ENCODE measurements at places on chromosomes 16 and 17.

- DNase-seq, result no peak
Observed at GRCh38 chr17:61361084-61361483, 38.6 kb upstream of the TBX2 start.

DNA sequence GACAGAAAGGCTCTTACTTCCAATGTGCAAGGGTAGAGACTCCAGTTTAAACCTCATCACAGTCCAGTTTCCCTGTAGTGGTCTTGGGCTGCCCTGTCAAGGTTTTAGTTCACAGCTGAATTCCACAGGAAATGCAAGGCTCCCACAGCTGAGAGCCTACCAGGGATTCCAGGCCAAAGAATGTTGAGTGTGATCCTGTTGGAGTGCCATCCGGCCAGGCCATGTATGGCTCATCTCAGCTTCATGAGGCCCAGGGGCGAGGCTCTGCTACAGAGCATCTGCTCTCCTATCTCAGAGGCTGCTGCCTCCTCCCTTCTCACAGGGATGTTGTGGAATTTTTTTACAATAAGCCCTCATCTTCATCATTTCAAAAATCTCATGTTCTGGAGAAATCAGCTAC is 239.8 kb upstream of the CCL2 start:
- no peak for DNase-seq

GRCh38 chr17:42760652-42761581 is at the start of gene RAMP2:
RAMP2 (plus strand) TSS chr17:42761227; CDS start chr17:42761262, 35 bp downstream.
- DNase-seq, result no peak

GRCh38 chr16:1134776-1135458 is 18.0 kb upstream of the CACNA1H start:
- DNase-seq, result no peak

GRCh38 chr16:35440875-35441274 is 1981.5 kb downstream of the TP53TG3F start:
- no peak for DNase-seq

DNA sequence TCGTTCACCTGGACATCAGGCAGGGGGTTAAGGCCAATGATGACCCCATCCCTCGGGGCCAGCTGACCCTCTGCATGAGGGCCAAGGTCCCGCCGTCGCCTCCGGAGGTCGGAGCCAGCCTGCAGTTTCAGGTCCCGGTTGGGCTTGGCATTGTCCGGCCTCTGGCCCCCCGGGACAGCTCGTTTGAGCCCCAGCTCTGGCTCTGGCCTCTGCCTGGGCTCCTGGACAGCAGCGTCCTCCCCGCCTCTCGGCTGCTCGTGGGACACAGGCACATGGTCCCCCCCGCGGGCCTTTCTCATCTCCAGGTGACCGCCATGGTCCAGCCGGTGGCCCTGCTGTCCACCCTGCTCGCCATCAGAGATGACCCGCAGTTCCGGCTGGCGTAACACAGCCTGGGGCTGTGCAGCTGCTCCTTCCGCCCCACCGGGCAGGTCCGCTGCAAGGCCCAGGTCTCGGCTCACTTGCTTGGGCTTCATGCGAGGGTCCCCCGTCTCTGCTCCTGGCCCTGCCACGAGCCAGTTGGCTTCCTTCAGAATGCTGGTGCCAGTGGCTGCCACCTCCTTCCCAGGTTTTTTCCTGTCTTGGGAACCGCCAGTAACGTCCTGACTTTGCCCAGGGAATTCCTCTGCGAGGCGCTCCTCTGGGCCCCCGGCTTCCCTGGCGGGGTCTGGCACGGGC is 6.7 kb downstream of the NDUFAF8 start:
- DNase-seq, result no peak

DNA sequence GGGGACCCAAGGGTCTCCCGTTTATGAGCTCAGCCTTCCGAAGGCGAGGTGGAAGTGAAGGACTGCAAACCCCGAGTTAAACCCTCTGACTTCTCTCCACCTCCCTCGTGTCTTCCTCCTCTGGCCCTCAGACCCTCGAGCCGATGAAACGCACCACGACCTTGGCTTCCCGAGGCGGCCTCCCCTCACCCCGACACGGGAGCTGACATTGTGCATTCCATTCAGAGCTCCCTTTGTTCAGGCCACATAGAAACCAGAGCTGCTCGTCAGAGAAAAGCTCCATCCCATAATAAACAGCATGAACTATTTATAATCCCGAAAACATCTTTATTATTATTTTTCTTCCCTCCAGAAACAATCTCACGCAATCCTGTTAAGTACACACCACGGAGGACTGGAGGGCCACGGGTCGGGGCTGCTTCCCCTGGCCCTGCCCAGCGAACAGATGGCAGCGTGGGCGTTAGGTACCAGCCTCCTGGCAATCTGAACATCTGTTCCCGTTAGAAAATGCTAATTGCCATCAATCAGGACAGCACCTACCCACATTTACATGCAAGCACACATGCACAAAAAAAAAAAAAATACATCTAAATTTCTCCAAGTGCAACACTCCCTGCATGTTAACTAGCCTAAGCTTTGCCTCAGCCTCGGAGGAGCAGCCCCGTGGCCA is 145.7 kb downstream of the RBFOX3 start:
- no peak for DNase-seq

GRCh38 chr16:64754279-64754678 is 367.6 kb downstream of the CDH11 start:
- DNase-seq, result no peak

DNA sequence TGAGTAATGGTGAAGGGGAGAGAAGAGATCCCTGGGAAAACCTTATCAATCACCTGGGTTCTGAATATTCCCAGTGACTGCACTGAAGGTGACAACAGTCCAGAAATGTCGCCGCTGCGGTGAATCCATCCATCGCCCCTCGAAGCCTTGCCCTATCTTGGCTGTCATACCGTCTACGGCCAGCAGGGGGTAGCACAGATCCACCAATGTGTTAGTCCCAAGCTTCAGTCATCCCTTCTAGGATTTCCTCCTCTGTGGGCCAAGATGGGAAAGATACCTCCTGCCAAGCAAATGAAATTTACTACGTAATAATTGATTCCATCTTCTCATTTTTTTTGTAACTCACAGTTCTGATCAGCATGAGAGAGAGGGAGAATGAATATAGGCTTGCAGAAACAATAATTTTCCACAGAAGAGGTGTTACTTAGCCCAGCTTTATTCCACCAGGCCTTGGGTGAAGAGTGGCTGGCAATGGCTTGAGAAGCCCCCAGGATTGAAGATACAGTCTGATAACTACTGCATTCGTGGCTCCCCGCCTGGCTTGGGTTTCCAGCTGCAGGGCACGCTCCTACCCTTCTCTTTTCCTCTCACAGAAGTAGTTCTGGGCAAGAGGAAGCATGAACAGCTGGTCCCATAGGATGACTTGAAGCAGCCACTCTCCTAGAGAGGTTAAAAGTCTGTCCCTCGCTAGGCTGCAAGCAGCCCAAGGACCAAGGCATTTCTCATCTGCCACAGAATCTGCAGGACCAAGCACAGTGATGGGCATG is 2.6 kb upstream of the FMNL1 start:
- peak; percentile 93 for DNase-seq

DNA sequence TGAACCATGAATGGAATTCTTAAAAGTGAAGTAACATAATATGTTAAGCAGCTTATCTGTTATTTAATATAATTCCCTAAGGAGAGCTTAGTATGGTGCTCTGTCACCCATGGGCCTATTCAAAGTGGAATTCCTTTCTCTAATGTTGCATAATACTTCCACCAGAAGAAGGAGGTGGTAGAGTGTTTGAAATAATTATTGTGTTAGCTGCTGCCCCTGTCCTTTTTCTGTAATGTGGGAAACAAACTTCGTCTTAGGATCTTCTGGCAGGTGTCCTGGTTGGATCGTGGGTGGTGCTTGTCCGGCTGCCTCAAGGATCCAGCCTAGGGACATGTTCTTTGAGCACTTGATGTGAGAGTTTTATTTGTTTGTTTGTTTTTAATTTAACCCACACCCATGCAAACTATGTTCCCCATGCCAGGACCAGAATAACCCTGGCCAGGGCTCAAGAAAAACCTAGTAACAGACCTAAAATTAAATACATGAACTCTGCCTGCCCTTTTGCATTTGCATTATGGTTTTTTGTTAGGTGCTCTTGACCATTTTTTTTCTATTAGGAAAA is 46.1 kb downstream of the ZNRF1 start:
- DNase-seq, result no peak

- no peak for DNase-seq
Observed at GRCh38 chr17:44038604-44039011, 23.8 kb upstream of the TMEM101 start.

- no peak for DNase-seq
Observed at GRCh38 chr16:86580063-86580790, 1.9 kb downstream of the FOXL1 start.

DNA sequence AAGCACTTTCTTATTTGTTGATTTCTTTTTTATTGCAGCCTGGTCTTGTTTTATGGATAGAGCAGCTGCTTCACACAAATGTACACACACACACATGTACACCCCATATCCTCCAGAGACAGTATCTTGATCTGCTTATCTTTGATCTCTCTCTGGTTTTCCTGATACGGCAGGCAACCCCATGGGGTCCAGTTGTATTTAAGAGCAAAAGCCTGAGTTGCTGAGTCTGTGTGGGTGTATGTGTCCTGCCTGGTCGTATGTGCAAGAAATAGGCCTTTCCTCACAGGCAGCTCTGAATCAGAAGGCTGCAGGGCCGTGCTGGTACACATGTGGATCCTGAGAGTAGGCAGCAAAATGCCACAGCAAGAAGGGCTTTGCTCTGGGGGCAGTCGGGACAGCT is 14.6 kb upstream of the LGALS9 start:
- DNase-seq, result no peak

DNA sequence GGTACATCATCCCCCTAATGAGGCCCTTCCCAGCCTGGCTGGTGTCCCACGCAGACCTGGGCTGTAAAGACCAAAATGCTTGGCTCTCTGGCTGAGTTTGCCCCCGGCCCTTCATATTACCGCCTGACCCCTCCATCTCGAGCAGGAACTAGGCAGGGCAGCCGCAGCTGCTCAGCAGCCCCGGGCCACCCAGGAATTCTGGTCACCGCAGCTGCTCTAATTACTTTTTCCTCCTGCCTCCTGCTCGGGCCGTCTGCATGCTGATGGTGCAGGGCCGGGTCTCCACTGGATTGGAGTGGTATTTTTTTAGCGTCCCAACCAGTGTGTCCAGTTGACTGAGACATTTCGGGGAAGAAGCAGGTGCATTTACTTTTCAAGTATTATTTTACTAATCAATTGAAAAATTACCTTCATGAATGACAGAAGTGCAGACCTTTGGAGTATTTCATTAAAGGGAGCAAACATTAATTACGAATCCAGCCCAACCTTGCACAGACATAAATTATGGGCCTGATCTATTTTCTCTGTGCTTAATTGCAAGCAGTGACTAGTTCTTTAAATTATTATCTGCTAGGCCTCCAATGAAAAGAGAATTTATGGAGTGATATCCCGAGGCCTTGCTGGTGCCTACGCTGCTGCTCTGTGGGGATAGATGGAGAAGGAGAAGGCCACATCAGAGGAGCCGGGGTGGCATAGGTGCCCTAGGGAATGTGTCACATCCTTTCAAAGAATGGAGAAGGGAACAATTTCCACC is 176.2 kb downstream of the CYLD start:
- no peak for DNase-seq

DNA sequence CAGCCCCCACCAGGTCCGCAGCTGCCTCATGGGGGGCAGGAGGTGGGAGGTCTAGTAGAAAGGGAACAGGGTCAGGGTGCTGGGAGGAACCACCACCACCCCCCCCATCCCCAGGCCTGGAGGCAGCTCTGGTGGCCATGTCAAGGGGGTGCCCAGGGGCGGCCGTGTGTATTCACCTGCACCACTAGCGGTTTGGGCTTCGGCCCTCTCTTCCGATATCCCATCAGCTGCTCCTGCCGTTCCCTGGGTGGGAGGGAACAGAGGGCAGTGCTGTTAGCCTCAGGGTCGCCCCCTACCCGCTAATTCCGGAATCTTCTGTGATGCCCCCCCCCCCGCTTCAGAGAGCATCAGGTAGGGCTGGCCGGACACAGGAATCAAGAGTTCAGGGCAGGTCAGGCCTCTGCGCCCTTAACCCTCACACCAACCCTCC is 3.8 kb downstream of the CBX4 start:
- DNase-seq, result no peak

DNA sequence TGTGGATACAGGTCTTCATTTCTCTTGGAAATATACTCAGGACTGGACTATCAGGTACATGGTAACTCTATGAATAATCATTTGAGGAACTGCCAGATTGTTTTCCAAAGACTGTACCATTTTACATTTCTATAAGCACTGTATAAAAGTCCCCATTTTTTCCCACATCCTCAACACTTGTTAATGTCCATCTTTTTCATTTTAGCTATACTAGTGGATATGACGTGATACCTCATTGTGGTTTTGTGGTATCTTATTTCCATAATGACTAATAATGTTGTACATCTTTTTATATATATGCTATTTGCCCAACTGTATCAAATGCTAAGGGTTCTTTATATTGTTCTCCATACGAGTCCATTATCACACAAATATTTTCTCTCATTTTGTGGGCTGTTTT is 22.9 kb downstream of the NUP88 start:
- no peak for DNase-seq

DNA sequence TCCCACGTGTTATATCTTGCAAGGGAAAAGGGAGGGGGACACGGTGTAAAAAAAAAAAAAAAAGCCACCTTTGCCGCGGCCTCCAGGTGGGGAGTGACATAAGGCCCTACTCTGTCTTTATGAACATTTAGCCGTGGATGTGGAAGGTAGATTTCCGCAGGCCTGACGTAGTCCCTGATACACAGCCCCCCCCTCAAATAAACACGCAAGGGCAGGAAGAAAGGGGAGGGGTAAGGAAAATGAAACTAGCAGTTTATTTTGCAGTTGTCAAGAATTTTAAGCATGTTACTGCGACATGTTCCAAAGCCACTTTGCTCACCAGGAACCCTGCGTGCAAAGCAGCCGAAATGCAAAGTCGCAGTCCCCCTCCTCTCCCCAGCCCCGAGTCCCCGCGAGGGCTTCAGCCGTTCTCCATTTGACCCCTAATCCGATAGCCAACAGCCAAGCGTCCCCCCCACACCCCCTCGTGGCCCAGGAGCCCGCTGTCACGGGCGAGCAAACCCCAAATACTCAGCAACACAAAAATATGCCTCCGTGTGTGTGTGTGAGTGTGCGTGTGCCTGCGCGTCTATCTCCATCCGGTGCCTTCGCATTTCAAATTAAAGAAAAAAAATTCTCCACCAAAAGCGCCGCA is 1.2 kb downstream of the CBX4 start:
- peak; percentile 77 for DNase-seq

DNA sequence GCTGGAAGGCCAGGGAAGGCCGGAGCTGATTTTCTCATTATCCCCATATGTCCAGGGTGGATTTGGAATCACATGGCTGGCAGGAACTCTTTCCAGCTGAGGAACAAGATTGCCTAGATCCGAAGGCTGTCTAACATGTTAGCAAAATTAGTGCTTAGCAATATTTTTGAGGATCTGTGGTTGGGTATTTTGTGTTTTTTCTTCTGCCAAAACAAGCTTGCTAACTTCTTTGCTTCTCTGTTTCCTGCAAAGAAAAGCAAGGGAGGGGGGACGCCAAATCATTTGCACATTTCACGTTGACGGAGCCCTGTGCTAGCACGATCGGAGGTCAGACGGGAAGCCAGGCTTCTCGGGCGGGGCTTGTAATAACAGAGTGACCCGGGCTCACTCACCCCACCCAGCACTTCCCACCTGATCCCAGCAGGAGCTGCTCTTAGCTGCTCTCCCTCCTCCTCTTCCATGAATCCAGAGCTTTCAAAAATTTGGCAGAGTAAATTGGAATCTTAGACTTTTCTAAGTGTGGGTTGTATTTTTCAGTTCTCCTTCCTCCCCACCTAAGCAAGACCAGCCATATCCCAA is 33.3 kb upstream of the FOXF1 start:
- no peak for DNase-seq

All from naive thymus-derived CD8-positive, alpha-beta T cell (primary cell).